Epithelial cell of alveolus of lung (primary cell): ENCODE measurements at places on chromosomes 5 and 9. TPM values are rescaled to one million over a fixed set of nuclear protein-coding genes. Genes with fewer than 3 reads are reported as not detected.

The HTR4 gene
- total RNA-seq: not detected in 2 replicates

The IFNB1 gene
- total RNA-seq: not detected in 2 replicates

The LURAP1L gene
- total RNA-seq: 21.5 and 57.2 TPM in 2 replicates

The TXNDC8 gene
- total RNA-seq: not detected in 2 replicates

The GARNL3 gene
- total RNA-seq: 0.39 and 0.96 TPM in 2 replicates

The SLC6A18 gene
- not detected in 2 replicates for total RNA-seq

The DNAH5 gene
- total RNA-seq: 1.3 and 1.7 TPM in 2 replicates

The CRHBP gene
- total RNA-seq: not detected in 2 replicates

The FBXL7 gene
- 7.0 and 16.7 TPM in 2 replicates for total RNA-seq

The PSAT1 gene
- total RNA-seq: 77.1 and 191 TPM in 2 replicates

The PDGFRB gene
- 102 and 136 TPM in 2 replicates for total RNA-seq

The MAP1B gene
- total RNA-seq: 58.9 and 234 TPM in 2 replicates

The TNC gene
- total RNA-seq: 46.0 and 268 TPM in 2 replicates

The MARCHF3 gene
- 2.0 and 6.6 TPM in 2 replicates for total RNA-seq

The MYMK gene
- 1.0 TPM in 1 of 2 replicates, not detected in the other for total RNA-seq

The DDX4 gene
- not detected in 2 replicates for total RNA-seq

The KCNMB1 gene
- not detected in 2 replicates for total RNA-seq

The PCDHGC5 gene
- total RNA-seq: 0.78 and 1.1 TPM in 2 replicates

The C9orf153 gene
- not detected in 2 replicates for total RNA-seq

The UBAP2 gene
- total RNA-seq: 14.5 and 21.1 TPM in 2 replicates

The FOXD4L6 gene
- 1.4 TPM in 1 of 2 replicates, not detected in the other for total RNA-seq

The PFN3 gene
- not detected in 2 replicates for total RNA-seq

The ZBED3 gene
- total RNA-seq: 0.65 and 1.7 TPM in 2 replicates

The RLN2 gene
- not detected in 2 replicates for total RNA-seq

The WNT8A gene
- not detected in 2 replicates for total RNA-seq

The PROB1 gene
- 3.8 and 5.6 TPM in 2 replicates for total RNA-seq

The ECM2 gene
- 0.39 and 2.2 TPM in 2 replicates for total RNA-seq

The TAF1L gene
- total RNA-seq: under 0.01 TPM in 1 of 2 replicates, not detected in the other

The SPINK6 gene
- total RNA-seq: not detected in 2 replicates

The TNIP1 gene
- 59.8 and 189 TPM in 2 replicates for total RNA-seq

The ARHGEF28 gene
- 2.1 and 9.1 TPM in 2 replicates for total RNA-seq

The SERINC5 gene
- total RNA-seq: 4.7 and 7.1 TPM in 2 replicates

The PLEKHG4B gene
- 0.39 TPM in 1 of 2 replicates, not detected in the other for total RNA-seq

The SCGB3A2 gene
- not detected in 2 replicates for total RNA-seq

The SPINK13 gene
- total RNA-seq: not detected in 2 replicates

The INSL6 gene
- total RNA-seq: not detected in 2 replicates

The SLC36A2 gene
- not detected in 2 replicates for total RNA-seq

The IL6ST gene
- 306 and 408 TPM in 2 replicates for total RNA-seq

The THBS4 gene
- 0.91 and 15.1 TPM in 2 replicates for total RNA-seq

The PCDHA1 gene
- total RNA-seq: not detected in 2 replicates

The NOXA1 gene
- total RNA-seq: 0.26 TPM in 1 of 2 replicates, not detected in the other

The C9orf50 gene
- total RNA-seq: 0.13 TPM in 1 of 2 replicates, not detected in the other

The FANCC gene
- total RNA-seq: 5.3 and 11.6 TPM in 2 replicates

The CHSY3 gene
- 1.7 and 3.7 TPM in 2 replicates for total RNA-seq

The SH3GL2 gene
- 0.52 TPM in 1 of 2 replicates, not detected in the other for total RNA-seq

The DOCK8 gene
- 0.24 and 0.52 TPM in 2 replicates for total RNA-seq
